Kidney tubule cell (primary cell): ENCODE measurements at places on chromosomes 3 and 15.

DNA sequence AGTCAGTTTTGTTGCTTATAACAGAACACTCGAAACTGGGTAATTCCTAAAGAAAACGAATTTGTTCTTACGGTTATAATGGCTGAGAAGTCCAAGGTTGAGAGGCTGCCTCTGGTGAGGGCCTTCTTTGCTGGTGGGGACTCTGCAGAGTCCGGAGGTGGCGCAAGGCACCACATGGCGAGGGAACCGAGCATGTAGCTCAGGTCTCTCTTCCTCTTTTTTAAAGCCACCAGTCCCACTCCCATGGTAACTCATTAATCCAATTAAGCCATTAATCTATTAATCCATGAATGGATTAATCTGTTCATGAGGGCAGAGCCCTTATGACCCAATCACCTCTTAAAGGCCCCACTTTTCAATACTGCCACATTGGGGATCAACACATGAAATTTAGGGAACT is 50.0 kb downstream of the ROPN1B start:
- DNase-seq = no peak

- DNase-seq = no peak
Observed at GRCh38 chr15:93089727-93090305, 805 bp upstream of the RGMA start.

- DNase-seq = no peak
Observed at GRCh38 chr15:69686626-69687025, 234.0 kb downstream of the RPLP1 start.

DNA sequence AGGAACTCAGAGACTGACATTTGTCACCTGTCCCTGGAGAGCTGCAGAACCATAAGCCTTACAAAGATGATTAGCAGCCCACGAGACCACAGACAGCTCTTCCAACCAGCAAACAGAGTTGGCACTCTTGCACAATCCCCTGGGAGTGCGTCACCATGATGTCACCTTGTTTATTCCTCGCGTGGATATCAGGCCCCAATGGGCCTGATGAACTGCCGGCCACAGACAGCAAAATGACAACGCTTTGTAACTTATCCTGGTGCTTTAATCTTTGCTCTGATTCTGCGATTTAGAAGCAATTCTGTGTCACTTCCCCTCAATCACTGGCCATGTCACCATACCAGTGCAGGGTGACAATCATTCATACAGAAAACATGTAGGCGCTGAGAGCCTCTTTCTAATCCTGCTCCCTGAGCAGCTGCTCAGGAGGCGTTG is 89.2 kb downstream of the TAMM41 start:
- no peak for DNase-seq

DNA sequence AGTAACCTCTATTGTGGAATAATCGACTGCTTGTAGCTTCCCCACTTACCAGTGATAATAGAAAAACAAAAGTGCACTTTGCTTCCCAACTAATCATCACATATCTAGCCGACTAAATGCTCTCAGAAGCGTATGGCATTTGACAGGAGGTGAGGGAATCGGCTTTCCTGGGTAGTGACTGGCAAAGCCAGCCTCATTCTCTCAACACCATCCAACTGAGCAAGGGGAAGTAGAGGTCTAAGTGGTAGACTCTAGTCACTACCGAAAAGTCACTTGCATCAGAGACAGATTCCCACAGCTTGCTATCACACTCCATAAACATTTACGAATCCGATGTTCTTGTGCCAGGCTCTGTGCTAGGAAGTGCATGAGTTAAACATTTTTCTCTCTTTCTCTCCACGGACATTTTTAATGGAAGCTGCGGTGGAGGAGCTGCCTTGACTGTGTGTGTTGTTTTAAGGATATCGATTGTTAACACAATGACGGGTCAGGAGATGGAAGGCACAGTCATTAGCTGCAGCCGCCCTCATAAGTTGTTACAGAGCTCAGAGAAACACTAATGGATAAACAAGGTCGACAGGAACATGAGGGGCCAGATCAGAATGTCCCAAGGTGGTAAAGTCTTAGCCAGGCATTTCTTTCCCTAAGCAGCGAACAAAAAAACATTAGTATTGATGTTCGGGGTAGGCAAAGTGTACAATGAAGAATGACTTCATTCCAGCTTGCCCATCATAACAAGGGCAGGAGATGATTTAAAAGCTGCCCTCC is 11.9 kb downstream of the ZNF385D start:
- DNase-seq = no peak

DNA sequence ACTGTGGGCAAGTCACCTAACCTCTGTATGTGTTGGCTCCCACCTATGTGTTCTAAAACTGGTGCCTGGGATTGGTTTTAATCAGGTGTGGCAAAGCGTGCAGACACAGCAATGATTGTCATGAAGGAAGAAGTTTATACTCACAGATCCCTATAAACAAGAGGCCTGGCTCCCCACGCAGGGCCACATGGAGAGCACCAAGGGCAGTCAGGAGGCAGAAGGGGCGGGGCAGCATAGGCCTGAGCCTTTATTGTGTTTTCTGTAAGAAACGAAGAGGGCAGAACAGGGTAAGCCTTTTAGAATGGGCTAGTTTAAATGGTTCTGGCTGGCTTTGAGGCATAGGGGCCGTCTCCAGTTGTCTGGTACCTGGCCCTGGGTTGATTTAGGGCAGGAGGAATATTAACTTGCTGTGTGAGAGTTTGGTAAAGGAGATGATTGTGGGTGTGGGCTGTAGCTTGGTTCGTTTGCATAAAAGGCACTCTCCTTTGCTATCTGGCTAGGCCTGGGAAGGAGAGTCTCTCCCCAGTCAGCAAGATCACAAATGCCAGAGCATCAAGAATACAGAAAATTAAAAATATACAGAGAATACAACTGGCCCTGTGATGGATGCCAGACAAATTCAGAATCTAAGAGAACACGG is 2.2 kb upstream of the FBXW12 start:
- DNase-seq = no peak

DNA sequence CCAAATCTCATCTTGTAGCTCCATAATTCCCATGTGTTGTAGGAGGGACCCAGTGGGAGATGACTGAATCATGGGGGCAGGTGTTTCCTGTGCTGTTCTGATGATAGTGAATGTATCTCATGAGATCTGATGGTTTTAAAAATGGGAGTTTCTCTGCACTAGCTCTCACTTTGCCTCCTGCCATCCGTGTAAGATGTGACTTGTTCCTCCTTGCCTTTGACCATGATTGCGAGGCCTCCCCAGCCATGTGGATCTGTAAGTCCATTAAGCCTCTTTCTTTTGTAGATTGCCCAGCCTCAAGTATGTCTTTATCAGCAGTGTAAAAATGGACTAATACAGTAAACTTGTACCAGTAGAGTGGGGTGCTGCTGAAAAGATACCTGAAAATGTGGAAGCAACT is 44.5 kb downstream of the DUT start:
- no peak for DNase-seq

DNA sequence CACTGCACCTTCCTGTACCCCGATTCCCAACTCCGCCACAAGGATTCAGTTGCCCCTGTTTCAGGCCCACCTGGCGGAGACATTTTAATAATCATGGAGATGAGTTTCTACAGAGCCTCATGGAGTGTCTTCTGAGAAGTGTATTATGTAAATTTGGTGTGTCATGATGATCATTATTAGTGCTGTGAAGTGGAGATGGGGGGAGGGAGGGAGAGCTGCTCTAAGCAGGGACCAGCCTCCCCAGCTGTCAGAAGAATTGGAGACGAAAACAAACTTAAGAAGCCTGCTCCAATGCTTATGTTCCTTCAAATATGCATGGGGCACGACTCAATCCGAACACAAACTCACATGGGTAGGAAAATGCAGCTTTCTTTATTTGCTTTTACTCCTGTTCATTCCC is 127.8 kb downstream of the EPHB1 start:
- no peak for DNase-seq

- DNase-seq = peak; percentile 46
Observed at GRCh38 chr3:113405180-113405579, 36.1 kb downstream of the CFAP44 start.

DNA sequence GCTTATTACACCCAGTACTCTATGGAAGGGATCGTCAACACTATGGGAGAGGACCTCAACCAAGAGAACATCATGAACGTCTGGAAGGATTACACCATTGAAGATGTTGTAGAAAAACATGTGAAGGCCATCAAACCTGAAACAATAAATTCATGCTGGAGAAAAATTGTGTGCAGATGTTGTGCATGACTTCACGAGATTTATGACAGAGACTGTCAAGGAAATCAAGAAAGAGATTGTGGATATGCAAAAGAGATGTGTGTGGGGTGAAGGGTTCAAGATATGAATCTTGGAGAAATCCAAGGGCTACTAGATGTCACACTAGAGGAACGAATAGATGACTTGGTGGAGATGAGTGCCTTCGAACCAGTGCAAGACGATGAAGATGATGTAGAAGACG is 3.5 kb upstream of the PARP16 start:
- DNase-seq = no peak

GRCh38 chr3:88225326-88226008 is 75.7 kb downstream of the C3orf38 start:
- no peak for DNase-seq

- no peak for DNase-seq
Observed at GRCh38 chr3:36827133-36827532, 62.8 kb upstream of the DCLK3 start.

DNA sequence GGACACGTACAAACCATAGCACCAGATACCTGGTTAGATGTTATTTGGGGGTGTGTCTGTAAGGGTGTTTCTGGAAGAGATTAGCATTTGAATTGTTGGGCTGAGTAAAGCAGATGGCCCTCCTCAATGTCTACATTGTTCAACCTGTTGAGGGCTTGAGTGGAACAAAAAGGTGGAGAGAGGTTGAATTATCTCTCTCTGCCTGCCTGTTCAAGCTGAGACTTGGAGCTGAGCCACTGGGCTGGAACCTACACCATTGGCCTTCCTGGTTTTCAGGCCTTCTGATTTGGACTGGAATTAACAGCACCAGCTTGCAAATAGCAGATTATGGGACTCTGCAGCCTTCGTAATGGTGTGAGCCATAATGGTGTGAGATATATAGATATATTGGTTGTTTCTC is 71.3 kb upstream of the CORO2B start:
- DNase-seq = no peak

- DNase-seq = no peak
Observed at GRCh38 chr15:51505251-51505650, 117.3 kb downstream of the DMXL2 start.

- DNase-seq = peak; percentile 26
Observed at GRCh38 chr3:119690043-119690656, 12.7 kb upstream of the CFAP91 start.

- peak; percentile 83 for DNase-seq
Observed at GRCh38 chr3:37243820-37244748, 69.7 kb upstream of the LRRFIP2 start.

DNA sequence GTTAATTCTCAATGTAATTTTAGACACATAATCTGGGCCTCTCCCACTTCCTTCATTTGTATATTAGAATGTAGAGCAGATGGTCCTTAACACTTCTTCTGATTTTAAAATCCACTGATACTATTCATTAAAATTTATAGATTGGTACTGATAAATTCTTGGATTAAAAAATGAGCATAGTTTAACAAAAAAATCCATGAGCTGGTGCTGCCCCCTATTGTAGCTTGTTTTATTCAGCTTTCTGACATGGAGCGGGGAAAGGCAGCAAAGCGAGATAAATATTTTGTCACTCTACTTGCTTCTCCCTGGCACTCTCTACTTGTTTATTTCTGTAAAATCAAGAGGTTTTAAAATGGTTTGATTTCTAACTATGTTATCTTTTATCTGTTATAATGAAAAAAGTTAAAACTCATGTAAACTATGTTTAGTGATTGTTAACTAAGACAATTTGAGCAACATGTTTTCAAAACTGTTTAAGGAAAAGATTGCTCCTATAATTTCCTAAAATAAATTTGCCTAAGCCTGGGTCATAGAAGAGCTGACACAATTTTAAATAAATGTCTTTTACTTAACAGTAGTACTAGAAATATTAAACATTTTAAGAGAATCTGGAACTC is 26.5 kb upstream of the PLOD2 start:
- peak; percentile 41 for DNase-seq

GRCh38 chr3:186417791-186418190 is 55.8 kb upstream of the DGKG start:
- DNase-seq = peak; percentile 87

DNA sequence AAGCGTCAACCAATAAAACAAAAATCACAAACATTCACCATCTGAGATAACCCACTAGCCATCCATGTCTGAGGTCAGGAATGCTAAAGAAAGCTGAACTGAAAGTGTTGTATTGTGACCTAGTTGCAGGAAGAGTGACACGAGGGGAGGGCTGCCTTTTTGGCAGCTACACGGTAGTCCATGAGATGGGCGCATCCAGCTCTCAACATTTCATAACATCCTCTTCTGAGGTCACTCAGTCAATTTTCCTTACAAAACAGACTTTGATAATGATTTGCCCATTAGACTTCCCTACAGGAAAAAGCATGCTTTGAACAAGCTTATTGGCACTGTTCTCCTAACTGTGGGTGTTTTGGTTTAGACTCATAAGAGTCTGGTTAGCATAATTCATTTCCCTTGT is 15.4 kb upstream of the SHF start:
- no peak for DNase-seq

- no peak for DNase-seq
Observed at GRCh38 chr3:117255736-117256135, 546.2 kb downstream of the TUSC7 start.

DNA sequence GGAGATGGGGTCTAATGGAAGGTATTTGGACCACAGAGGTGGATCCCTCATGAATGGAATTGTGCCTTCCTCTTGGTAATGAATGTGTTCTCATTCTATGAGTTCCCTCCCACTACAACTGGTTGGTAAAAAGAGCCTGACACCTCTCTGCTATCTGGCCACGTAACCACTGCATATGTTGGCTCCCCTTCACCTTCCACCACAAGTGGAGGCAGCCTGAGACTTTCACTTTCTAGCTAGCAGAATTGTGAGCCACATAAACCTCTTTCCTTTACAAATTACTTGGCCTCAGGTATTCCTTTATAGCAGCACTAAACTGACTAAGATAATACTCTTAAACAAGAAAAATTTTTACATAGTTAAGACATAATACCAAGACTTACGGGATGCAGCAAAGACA is 155.3 kb downstream of the NR1I2 start:
- no peak for DNase-seq

DNA sequence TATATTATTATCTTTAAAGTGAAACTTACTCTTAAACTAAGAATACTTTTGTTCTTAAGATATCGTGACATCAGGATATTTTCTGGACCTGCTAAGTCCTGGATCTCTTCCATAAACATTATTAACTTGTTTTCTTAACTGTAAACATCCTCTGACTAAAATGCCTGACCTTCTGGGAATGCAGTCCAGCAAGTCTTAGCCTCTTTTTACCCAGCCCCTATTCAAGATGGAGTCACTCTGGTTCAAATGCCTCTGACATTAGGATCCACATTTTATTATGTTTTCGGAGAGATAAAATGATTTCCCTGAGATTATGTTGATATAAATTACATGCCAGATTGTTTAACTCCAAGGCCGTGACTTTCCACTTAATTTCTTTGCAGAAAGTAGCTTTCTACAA is 37.6 kb downstream of the OSTN start:
- peak; percentile 9 for DNase-seq

GRCh38 chr3:50003216-50003615 is 63.3 kb downstream of the RBM6 start:
- DNase-seq = no peak

GRCh38 chr3:109977897-109978296 is 640.6 kb upstream of the DPPA4 start:
- DNase-seq = no peak

- DNase-seq = no peak
Observed at GRCh38 chr15:83955806-83956265, 279.7 kb upstream of the GOLGA6L4 start.

GRCh38 chr3:188125076-188125475 is 28.9 kb upstream of the LPP start:
- DNase-seq = no peak
